ENCODE measurements at places on chromosomes 7 and 10.

GRCh38 chr10:71659111-71659634, 60.4 kb downstream of the C10orf105 start:
- DNase-seq = no peak

GRCh38 chr10:28564905-28565304, 32.0 kb downstream of the WAC start:
- DNase-seq = no peak

DNA sequence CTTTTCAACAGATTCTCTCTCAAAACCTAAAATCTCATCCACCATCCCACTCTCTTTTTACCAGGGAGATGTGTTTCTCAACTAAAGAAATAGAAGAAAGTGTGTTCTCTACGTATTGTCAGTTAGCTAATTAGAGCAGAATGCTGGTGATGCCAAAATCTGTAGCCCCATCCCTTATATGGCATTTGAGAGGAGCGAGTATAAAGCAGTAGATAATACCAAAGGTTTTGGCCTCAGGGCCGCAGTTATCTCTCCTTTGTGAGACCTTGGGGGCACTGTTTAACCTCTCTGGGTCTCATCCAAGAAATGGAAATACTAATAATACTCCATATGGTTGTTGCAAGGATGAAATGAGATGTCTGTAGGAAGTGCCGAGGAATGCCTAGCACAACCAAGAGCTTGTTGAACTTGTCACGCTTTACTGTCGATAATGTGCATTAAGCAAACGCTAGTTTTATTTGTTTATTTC, 456 bp upstream of the DLD start:
- DNase-seq = no peak

- no peak for DNase-seq
These were observed 7.1 kb upstream of the AQP1 start for GRCh38 chr7:30904561-30904960.

DNA sequence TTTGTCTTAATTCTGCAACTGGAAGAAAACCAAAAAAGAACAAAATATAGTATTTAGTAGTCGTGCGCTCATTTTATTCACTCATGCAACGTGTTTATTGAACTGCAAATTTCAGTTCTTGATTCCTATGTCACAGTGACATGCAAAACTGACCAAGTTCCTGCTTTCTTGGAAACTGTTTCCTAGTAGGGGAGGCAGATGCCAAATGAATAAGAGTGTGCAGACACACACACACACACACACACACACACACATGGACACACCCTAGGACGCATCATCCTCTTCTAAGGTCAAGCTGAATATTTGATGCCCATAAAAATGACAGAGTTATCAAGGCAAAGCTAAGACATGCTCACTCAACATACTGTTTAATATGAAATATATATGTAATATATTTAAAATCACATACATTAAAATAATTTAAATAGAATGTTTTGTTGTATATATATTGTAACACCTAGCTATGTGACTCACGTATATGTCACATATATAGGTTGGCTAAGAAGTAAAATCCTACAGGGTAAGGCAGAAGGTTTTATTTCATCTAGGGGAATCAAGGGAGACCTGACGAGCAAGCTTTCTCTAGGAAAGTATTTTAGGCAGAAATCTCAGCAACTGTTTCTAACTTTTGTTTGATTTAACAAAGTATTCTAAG, 79.6 kb downstream of the SVIL start:
- DNase-seq = no peak

- DNase-seq = no peak
These were observed 3.4 kb upstream of the IL6 start for GRCh38 chr7:22723637-22724036.

DNA sequence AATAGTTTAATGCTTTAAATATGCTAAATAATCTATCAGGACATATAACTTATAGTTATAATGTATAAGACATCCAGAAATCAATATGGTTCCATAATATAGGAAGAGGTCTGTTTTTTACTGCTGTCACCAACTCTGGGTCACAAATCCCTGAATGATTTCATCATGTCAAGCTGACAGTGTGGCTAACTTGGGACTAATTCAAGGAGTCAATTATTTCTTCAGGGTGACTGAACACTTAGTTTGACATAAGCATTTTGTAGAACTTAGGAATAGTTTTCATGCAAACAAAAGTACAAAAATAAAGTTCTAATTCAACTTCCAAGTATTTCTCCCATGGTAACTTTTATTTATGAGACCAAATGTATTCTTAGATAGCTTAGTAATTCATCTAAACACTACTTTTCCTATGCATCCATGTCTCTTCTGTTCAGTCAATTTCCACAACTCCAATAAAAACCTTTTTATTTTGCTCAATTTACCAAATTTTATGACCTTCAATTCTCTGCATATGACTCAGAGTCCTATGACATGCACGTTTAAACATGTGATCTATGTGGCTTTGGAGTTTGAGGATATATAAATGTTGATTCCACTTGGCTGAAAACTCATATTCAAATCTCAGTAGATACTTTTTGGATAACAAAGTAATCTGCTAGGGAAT, 40.3 kb upstream of the GNAT3 start:
- peak; percentile 62 for DNase-seq
